ENCODE measurements at places on chromosomes 6 and 20.
A peak's percentile ranks its signal among the peaks of the same experiment; 100 is the strongest.

GRCh38 chr20:25116739-25117458 is 35.0 kb upstream of the VSX1 start:
- DNase-seq: no peak

DNA sequence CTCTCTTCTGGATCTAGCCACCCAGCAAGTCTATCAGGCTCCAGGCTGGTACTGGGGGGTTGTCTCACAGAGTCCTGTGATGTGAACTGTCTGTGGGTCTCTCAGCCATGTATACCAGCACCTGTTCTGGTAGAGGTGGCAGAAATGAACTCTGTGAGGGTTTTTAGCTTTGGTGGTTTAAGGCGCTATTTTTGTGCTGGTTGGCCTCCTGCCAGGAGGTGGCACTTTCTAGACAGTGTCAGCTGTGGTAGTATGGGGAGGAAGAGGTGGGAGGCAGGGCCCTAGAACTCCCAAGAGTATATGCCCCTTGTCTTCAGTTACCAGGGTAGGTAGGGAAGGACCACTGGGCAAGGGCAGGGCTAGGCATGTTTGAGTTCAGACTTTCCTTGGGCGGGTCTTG is 75.8 kb downstream of the SNAP91 start:
- DNase-seq: no peak

DNA sequence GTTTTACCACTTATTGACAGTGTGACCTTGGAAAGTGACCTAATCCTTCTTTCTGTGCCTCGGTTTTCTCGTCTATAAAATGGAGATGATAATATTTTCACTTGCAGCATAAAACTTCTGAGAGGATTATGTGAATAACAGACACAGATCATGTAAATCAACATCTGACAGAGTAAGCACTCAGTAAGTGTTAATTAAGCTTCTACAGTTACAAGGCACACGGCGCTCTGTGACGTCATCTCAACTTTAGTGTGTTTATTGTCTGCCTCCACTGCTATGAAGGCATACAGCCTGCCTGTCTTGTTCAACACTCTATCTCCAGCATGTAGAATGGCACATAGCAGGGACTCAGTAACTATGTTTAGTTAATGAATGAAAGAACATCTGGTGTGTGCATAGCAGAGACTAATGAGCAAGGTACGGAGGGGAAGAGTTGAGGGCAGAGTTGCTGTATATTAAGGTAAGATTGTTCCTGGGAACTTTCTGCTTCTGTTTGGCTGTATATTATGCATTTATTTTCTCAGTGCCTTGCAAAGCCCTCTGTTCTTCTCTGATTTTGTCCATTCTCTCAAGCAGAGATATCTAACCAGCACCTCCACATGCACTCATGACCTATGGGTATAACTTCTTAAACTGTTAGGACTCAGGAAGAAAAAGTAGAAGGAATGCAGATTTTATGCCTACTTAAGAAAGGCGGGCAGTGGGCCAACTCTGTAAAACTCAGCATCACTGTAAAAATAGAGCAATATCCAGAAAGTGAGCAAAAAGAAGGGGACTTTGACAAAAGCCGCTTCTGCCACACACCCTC is 66.4 kb upstream of the STMND1 start:
- DNase-seq: no peak

GRCh38 chr20:52676283-52676995 is 295.7 kb upstream of the TSHZ2 start:
- DNase-seq: no peak

- no peak for DNase-seq
These were observed 154.0 kb downstream of the LAMP5 start for GRCh38 chr20:9668381-9668780.

DNA sequence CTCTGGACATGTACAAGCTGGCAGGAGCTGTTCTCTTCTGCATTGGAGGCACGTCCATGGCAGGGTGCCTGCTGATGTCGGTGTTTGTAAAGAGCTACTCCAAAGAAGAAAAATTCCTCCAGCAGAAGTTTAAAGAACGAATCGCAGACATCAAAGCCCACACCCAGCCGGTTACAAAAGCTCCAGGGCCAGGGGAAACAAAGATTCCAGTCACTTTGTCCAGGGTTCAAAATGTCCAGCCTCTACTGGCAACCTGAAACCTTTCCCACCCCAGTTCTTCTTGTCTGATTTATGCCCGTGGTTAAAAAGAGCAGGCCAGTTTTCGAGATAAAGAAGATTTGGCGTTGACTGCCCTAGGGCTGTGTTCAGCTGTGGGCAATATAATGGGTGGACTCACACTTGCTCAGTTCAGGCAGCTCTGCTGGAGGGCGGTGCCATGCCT is 19.7 kb downstream of the NRSN1 start:
- DNase-seq: no peak

DNA sequence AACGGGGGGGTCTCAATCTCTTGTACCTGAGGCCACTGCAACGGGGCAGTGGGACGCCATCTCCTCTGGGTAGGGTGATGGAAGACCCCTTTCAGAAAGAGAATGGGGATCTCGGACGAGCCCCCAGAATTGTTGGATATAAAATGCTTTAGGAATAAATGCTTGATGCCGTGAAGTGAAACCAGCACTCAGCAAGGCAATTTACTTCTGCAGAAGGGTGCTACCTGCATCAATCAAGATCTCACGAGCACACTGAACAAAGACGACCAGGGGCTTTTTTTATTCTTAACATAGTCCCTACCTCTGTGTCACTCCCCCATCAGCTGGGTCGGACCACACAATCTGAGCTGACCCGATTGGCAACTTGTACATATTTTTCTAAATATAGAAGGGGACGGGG is 203.6 kb upstream of the TBX18 start:
- no peak for DNase-seq

DNA sequence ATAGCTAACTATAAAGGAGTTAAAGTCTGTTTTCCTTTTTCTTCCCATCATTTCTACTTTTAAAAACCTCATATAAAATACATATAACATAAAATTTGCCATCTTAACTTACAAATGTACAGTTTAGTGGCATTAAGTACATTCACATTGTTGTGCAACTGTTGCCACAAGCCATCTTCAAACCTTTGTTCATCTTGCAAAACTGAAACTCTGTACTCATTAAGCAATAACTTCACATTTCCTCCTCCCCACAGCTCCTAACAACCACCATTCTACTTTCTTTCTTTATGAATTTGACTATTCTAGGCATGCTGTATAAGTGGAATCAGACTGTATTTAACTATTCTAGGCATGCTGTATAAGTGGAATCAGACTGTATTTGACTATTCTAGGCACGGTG is 4.5 kb downstream of the CCDC170 start:
- DNase-seq: no peak

DNA sequence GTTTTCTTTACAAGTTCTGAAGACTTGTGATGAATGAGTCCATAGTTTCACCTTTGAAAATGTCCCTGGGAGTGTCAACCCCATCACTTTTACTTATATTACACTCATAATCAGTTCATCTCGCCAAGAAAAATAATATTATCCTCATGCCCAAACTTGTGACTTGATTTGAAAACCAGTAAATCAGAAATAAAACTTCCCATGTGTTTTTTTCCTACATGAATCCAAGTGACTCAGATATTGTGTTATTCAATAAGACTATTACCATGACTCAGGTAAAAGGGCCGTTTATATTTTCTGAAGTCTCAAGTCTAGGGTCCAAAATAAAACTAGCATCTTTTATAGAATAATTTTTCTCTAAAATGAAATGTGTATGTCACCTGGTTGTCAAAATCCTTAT is 15.8 kb upstream of the CYP24A1 start:
- no peak for DNase-seq

GRCh38 chr6:143539734-143540133 is 28.2 kb upstream of the FUCA2 start:
- no peak for DNase-seq

GRCh38 chr6:79808921-79809320 is 138.4 kb downstream of the ELOVL4 start:
- DNase-seq: peak; percentile 37

DNA sequence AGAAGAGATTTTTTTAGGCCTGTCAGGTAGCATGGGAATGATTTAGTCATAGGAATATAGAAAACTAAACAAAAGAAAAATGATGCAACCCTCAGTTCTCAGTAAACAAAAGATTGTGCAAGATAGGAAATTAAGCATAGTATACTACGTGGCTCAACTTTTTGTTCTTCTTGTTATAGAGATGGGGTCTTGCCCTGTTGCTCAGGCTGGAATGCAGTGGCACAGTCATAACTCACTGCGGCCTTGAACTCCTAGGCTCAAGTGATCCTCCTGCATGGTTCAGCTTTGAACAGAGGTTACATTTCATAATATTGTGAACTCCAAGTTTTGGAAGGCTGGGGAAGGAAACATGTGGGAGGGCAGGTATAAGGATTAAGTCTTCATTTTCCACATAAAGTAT is 28.5 kb downstream of the SLX4IP start:
- no peak for DNase-seq

DNA sequence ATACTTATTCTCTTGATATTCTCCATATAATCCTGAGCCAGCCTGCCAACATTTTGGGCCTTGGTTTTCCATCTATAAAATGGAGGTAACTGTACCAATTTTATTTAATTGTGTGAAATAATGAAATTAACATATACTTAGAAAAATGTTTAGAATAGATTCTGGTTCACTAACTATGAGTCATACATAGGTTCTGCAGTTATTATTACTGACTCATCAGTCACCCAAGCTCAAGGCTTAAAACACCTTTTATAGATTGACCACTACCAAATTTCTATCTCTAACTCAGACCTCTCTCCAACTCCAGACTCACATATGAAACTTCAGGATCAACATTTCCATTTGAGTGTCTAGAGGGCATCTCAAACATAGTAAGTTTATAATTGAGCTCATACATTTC is 1277.2 kb upstream of the GJE1 start:
- DNase-seq: no peak

DNA sequence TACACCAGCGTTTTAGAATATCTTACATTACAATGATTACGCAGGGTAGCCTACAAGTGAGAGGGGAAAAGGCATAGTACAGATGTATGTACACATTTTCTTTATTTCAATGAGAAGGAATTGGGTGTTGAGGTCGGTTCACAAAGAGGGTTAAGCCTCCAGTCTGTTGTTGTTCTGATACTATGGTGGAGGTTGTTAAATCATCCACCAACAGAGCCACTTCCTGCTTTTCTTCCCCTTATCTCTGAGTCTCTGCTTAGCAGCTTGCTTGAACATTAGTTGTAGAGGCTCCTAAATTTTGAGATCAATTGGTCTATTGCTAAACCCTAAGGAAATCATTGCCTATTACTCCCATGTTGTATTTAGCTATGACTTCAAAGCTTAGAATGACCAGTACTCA is 7.3 kb downstream of the RGS17 start:
- DNase-seq: no peak

DNA sequence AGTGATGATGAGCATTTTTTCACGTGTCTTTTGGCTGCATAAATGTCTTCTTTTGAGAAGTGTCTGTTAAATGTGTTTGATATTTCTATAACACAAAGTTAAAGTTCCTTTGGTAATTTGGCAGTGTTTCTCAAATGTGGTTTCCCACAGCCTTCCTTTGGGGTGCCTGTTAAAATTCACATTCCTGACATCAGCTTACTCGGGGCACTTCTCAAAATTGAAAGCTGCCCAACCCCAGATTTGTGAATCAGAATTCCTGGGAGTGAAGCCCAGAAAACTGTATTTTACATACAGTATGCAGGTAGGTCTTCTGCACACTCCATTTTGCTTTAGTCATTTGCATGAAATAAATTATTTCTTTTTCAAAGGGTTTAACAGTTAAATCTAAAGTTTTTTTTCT is 207.9 kb downstream of the GMPR start:
- no peak for DNase-seq

DNA sequence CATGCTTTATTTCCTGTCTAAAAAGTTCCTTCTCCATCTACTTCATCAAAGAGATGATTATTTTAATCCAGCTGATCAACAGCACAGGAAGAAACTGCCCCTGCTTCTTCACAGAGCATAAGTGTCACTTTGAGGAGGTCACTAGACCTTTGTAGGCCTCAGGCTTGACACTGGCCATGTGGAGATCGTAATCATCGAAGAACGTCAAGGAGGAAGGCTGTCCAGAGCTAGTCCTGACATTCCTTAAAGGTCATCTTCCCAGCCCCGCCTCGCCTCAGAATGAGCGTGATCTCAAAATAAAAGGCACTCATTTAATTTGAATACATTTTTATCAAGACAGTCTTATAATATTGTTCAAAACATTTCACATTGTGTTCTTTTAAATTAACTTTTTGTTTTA is 445.7 kb upstream of the CDH4 start:
- peak; percentile 9 for DNase-seq

DNA sequence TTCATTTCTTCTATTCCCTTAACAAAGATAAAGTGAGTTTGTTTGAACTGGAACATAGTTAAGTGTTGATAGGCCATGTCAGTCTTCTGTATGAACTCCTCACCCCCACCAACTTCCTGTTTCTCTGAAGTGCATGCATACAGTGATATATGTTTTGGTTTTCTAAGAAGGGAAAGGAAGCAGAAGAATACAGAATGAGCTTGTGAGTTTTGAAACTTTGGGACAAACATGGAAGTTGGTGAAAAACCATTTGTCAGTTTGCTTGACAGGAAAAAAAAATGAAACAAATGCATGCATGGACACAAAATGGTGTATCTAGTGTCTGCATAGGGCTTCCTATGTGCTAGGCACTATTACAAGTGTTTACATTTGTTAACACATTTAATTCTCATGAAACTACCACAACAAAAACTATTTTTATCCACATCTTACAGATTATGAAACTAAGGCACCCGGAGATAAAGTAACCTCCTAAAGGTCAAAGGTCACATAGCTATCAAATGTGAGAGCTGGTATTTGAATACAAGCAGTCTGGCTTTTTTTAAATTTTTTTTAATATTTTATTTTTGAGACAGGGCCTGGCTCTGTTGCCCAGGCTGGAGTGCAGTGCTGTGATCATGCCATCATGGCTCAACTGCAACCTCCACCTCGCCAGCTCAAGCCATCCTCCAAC is 105.9 kb downstream of the ADGRB3 start:
- peak; percentile 17 for DNase-seq

DNA sequence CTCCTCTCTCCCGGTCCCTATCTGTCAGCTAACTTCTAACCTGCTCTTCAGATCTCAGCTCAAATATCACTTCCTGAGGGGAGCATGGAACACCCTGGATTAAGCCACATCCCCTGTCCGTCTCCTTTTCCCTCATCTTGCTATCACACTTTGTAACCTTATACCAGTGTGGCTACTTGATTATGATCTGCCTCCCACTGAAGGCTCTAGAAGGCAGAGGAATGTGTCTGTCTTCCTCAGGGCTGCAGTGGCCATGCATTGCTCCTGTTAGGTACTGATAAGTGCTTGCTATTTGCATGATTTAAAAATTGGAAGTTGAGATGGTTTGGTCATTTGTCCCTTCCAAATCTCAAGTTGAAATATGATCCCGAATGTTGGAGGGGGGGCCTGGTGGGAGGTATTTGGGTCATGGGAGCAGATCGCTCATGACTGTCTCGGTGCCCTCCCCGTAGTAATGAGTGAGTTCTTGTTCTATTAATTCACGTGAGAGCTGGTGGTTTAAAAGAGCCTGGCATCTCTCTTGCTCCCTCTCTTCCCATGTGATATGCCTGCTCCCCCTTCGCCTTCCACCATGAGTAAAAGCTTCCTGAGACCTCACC is 71.4 kb downstream of the PLCB4 start:
- no peak for DNase-seq

GRCh38 chr6:142372348-142372747 is 70.5 kb downstream of the ADGRG6 start:
- DNase-seq: peak; percentile 22

GRCh38 chr6:25934156-25934555 is 3.7 kb upstream of the SLC17A2 start:
- no peak for DNase-seq

GRCh38 chr20:10110151-10110550 is 75.4 kb downstream of the ANKEF1 start:
- no peak for DNase-seq
